Neuronal stem cell (in vitro differentiated cells): ENCODE measurements at places on chromosomes 16 and 17.

- H3K4me3 ChIP-seq = peak overlapping the region; percentile 86
- H3K36me3 ChIP-seq = no peaks in the 10 kb centered on the region
- peaks cover 26% of the 10 kb centered on the region for H3K4me1 ChIP-seq
- peak overlapping the region; percentile 88 for H3K27ac ChIP-seq
- DNase-seq = no peak
These were observed 542 bp downstream of the CBX4 start for GRCh38 chr17:79838522-79839274.

GRCh38 chr16:16008666-16009065 lies 59.2 kb downstream of the ABCC1 start:
- H3K36me3 ChIP-seq = peaks cover 16% of the 10 kb centered on the region
- DNase-seq = no peak
- H3K27ac ChIP-seq = no peak overlapping the region
- no peaks in the 10 kb centered on the region for H3K4me1 ChIP-seq

GRCh38 chr17:73211745-73212144 lies 18.9 kb downstream of the COG1 start:
- no peak overlapping the region for H3K27ac ChIP-seq
- peaks cover 7% of the 10 kb centered on the region for H3K36me3 ChIP-seq
- H3K4me1 ChIP-seq = no peaks in the 10 kb centered on the region
- no peak overlapping the region for H3K4me3 ChIP-seq
- no peak for DNase-seq

DNA sequence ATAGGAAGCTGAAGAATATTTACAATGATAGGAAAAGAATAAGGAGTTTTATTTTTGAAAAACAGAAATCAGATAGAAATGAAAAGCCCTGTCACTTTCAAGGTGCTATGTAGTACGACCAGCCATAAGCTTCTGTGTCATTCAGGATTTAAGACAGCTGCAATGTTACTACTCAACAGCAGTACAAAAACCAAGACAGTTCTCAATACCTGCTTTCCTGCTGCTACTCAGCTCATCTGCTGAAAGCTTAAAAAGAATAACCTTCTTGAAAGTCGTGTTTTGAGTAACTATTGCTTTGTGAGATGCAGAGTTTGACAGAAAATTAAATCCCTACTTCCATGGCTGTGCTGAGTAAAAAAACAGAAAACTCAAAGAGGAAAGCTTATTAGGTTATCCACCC lies 8.7 kb downstream of the GRB2 start:
- peaks cover 8% of the 10 kb centered on the region for H3K4me1 ChIP-seq
- no peak overlapping the region for H3K27ac ChIP-seq
- no peak for DNase-seq
- no peak overlapping the region for H3K4me3 ChIP-seq
- H3K27me3 ChIP-seq = no peaks in the 10 kb centered on the region

GRCh38 chr16:68297908-68298307 lies 12.8 kb downstream of the SLC7A6OS start:
- H3K27ac ChIP-seq = no peak overlapping the region
- DNase-seq = no peak
- H3K36me3 ChIP-seq = peaks cover 94% of the 10 kb centered on the region
- no peak overlapping the region for H3K4me3 ChIP-seq
- H3K4me1 ChIP-seq = no peaks in the 10 kb centered on the region

DNA sequence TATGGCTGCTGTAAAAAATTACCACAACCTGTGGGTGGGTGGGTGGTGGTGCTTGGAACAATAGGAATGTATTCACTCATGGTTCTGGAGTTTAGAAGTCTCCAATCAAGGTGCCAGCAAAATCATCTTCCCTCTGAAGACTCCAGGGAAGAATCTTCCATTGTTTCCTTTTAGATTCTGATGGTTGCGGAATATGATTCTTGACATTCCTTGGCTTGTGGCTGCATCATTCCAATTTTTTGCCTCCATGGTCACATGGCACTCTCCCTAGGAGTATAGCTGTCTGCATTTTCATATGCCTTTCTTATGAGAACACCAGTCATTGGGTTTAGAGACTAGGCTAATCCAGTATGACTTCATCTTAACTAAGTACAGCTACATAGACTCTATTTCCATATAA lies 401.0 kb downstream of the HS3ST3B1 start:
- no peak overlapping the region for H3K27ac ChIP-seq
- no peak overlapping the region for H3K4me3 ChIP-seq
- no peaks in the 10 kb centered on the region for H3K27me3 ChIP-seq

DNA sequence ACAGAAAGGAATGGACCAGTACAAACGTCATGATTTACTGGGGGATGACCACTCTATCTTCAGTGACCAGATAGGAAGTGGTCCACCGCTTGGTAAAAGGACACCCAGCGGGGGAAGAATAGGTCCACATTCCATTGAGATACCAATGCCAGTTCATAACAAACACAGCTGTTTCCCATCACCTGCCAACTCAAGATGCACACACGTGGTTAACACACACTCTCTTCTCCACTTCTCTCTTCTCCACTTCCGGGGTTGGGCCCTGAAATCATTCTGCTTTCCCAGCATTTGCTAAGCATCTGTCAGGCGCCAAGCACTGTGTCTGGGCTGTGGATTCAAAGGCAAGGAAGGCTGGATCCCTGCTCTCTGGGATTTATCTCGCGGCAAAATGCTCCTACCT lies 175.5 kb downstream of the SLC39A11 start:
- no peak for DNase-seq
- H3K36me3 ChIP-seq = no peaks in the 10 kb centered on the region
- H3K4me1 ChIP-seq = peaks cover 6% of the 10 kb centered on the region
- no peaks in the 10 kb centered on the region for H3K27me3 ChIP-seq
- no peak overlapping the region for H3K27ac ChIP-seq
- no peak overlapping the region for H3K4me3 ChIP-seq

DNA sequence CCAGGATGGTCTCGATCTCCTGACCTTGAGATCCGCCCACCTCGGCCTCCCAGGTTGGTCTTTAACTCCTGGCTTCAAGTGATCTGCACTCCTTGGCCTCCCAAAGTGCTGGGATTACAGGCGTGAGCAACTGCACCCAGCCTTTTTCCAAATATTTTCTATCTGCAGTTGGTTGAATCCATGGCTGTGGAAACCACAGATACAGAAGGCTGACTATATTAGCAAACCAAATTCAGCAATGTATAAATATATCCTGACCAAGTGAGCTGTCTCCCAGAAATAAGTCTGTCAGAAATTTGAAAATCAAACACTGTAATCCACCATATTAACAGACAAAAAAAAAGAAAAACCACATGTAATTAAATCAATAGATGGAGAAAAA lies 9.6 kb downstream of the CFDP1 start:
- H3K4me3 ChIP-seq = no peak overlapping the region
- peaks cover 3% of the 10 kb centered on the region for H3K4me1 ChIP-seq
- no peak for DNase-seq
- H3K36me3 ChIP-seq = no peaks in the 10 kb centered on the region

GRCh38 chr16:73202161-73202729 lies 154.3 kb upstream of the ZFHX3 start:
- no peak for DNase-seq
- H3K4me3 ChIP-seq = no peak overlapping the region
- H3K27ac ChIP-seq = no peak overlapping the region

DNA sequence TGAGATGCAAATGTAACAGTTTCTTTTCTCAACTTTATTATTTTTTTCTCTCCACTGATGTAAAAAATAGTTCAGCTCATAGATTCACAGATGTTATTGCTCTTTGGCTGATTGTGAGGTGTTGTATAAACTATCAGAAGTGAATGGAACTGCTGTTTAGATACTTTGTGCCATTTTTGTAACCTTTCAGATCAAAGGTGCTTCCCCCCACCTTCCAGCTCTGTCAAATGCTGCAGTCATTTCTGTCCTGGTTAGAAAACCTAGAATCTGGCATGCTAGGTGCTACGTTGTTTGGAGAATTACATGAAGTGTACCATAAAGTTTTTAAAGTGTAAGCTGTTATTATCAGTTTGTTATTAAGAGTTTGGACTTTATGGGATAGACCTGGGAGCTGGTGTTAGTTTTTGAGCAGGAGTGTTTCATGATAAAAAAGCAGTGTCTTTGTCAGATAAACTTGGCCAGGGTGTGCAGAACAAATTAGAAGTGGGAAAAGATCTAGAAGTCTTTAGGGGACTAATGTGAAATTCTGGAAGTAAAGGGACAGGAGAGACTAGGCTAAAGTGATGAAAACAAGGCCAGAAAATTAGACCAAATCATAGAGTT lies 1.8 kb upstream of the WIPI1 start:
- no peaks in the 10 kb centered on the region for H3K36me3 ChIP-seq
- H3K4me1 ChIP-seq = peaks cover 16% of the 10 kb centered on the region
- DNase-seq = no peak
- no peak overlapping the region for H3K27ac ChIP-seq

GRCh38 chr16:50857881-50858280 lies 116.0 kb downstream of the CYLD start:
- H3K27me3 ChIP-seq = no peaks in the 10 kb centered on the region
- H3K36me3 ChIP-seq = no peaks in the 10 kb centered on the region
- H3K4me1 ChIP-seq = peaks cover 4% of the 10 kb centered on the region

GRCh38 chr17:81468770-81469121 lies 43.9 kb downstream of the ACTG1 start:
- no peaks in the 10 kb centered on the region for H3K27me3 ChIP-seq
- no peak for DNase-seq
- H3K4me1 ChIP-seq = peaks cover 11% of the 10 kb centered on the region
- H3K27ac ChIP-seq = no peak overlapping the region

DNA sequence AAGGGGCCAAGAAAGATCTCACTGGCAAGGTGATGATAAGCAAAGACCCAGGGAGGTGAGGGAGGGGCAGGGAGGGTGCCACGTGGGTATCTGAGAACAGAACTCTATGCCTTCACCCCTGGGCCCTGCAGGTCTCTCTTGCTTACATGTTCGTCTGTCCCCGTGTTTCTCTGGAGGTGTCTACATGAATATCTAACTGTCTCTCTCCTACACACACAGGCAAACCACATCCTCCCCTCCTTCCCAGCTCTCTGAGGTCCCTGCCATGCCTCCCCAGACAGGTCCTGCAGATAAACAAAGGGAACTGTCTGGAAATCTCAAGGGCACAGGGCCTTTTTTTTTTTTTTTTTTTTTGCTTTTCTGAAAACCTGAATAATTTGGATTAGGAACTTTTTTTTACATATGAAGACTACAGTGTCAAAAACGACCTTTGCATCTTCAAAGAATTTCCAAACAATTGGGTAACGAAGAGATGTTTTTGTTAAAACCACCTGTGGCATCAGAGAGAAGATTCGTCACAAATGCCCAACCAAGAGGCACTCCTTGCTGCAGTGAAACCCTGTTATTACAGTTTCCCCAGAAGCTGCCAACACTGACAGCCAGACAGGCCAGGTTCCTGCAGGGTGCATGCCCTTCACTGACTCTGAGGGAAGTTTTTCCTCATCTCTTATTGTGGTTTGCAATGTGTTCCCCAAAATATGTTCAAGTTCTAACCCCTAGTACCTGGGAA lies 17.8 kb downstream of the PLLP start:
- H3K36me3 ChIP-seq = no peaks in the 10 kb centered on the region

DNA sequence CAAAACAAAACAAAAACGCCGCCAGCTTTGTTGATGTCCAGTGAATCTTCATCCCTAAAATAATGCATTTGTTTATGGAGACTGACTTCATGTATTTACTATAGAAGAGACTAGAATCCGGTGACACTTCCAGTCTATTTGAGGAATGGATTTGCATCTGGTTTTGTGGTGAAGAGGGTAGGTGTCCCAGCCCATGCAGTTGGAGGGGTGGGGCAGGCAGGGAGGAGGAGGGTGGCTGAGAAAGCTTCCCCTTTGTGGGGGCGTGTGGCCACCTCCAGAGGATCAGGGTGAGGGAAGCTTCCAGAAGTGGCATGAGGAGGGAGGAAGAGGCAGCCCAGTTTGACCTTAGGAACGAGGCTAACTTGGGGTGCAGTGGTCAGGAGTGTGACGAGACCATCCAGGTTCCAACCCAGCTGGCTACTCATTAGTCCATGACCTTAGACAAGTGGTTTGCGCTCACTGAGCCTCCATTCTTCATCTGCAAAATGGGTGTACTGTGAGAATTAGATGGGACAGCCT lies 69.5 kb downstream of the CMIP start:
- no peak for DNase-seq
- H3K4me3 ChIP-seq = no peak overlapping the region

DNA sequence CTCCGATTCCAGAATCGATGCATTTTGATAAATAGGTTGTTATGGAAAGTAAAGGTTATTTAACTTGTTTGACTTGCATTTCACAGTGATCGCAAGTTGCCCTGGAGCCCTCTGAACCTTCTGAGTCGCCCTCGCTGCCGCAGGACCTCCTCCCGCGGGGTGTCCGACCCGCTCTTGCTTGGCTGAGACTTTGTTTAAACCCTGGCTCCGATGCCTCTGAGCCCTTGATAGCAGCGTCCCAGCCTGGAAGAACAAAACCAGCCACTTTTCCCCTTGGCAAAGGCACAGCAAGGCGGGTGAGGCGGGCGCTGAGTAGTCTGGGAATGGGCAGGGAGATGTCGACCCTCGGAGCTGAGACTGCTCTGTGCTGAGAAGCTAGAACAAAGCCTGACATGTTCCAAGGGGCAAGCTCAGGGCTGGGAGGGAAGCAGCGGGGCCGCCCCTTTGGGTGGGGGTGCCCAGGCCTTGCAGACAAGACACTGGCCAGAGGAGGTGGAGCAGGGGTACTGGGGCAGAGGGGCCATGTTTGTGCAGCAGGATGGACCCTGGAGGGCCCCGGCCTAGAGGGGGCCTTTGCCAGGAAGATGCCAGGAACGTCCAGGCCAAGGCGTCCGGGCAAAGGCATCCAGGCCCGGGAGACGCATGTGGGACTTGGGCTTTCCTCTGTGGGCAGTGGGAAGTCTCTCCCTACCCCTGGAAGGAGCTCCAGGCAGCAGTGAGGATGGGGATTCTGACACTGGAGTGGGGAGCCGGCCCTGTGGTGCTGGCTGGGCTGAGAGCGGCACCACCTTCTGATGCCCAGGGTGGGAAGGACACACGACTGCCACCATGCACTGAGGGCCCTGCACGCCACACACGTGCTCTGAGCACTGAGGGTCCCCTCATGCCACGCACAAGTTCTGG lies 30.3 kb upstream of the CDH15 start:
- no peaks in the 10 kb centered on the region for H3K27me3 ChIP-seq
- no peaks in the 10 kb centered on the region for H3K4me1 ChIP-seq
- peaks cover 29% of the 10 kb centered on the region for H3K36me3 ChIP-seq
- no peak overlapping the region for H3K27ac ChIP-seq
- no peak for DNase-seq
- no peak overlapping the region for H3K4me3 ChIP-seq
